ENCODE measurements at places on chromosomes 1 and 21. TPM values are rescaled to one million over a fixed set of nuclear protein-coding genes. Genes with fewer than 3 reads are reported as not detected.

- no peak overlapping the region for H3K27ac ChIP-seq
- H3K4me3 ChIP-seq: no peak overlapping the region
- no peaks in the 10 kb centered on the region for H3K27me3 ChIP-seq
- no peak for DNase-seq
- no peaks in the 10 kb centered on the region for H3K4me1 ChIP-seq
These were observed 162.5 kb upstream of the SYT6 start for GRCh38 chr1:114316204-114316603.

Gene MEAF6
- total RNA-seq: 74.0 TPM

DNA sequence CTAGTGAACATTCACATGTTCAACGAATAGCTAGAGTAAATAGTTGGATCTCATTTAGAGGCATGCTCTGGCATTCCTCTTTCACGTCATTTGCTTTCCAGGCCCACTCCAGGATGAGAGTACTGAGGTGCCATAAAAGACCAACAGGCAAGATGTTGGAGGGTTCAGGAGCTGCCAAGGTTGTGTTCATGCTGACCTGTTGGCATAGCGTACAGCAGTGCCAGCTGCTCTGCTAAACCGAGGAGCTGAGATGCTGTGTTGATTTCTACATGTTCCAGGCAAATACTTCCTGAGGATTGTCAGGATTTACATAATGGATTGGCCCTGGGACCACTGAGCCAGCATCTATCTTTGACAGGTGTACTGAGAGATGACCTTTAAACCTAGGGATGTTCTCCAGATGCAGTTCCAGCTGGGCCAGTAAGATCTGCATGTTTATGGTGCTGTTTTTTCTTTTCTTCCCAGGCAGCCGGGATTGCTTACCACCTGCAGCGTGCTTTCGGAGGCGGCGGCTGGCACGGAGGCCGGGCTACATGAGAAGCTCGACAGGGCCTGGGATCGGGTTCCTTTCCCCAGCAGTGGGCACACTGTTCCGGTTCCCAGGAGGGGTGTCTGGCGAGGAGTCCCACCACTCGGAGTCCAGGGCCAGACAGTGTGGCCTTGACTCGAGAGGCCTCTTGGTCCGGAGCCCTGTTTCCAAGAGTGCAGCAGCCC is 66.9 kb downstream of the DISC1 start:
- H3K36me3 ChIP-seq: peaks cover 1% of the 10 kb centered on the region
- DNase-seq: no peak
- no peak overlapping the region for H3K4me3 ChIP-seq
- no peak overlapping the region for H3K27ac ChIP-seq

- H3K4me1 ChIP-seq: peaks cover 6% of the 10 kb centered on the region
- peaks cover 6% of the 10 kb centered on the region for H3K27me3 ChIP-seq
- H3K4me3 ChIP-seq: no peak overlapping the region
- DNase-seq: no peak
These were observed 177.9 kb downstream of the NR5A2 start for GRCh38 chr1:200205216-200205995.

Gene AIM2
- 6.7 TPM for total RNA-seq

DNA sequence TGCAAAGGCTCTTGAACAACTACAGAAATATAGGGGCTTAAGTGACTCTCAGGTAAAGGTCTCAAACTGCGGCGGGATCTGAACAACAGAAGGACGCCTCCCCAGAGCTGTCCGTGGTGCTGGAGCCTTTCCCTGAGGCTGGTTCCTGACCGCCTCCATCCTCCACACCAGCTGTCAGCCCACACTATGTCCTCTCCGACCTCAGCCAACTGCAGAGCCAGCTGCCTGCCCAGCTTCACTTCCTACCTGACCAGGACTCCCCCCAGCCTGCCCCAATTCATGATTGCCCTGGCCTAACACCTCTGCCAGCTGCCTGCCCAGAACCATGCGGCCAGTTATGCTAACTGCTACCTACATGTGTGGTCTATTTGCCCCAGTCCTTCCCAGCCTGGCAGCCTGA is 63.6 kb upstream of the ZC3H12A start:
- no peak overlapping the region for H3K27ac ChIP-seq
- peaks cover 6% of the 10 kb centered on the region for H3K27me3 ChIP-seq
- no peaks in the 10 kb centered on the region for H3K36me3 ChIP-seq

Gene SLAMF1
- 65.9 TPM for total RNA-seq

GRCh38 chr1:240282061-240282830 is 190.6 kb downstream of the FMN2 start:
- no peak overlapping the region for H3K4me3 ChIP-seq
- no peaks in the 10 kb centered on the region for H3K27me3 ChIP-seq
- no peak overlapping the region for H3K27ac ChIP-seq
- no peaks in the 10 kb centered on the region for H3K36me3 ChIP-seq
- no peak for DNase-seq

Gene CCDC185
- total RNA-seq: not detected

- peaks cover 66% of the 10 kb centered on the region for H3K36me3 ChIP-seq
- H3K27me3 ChIP-seq: no peaks in the 10 kb centered on the region
- H3K4me1 ChIP-seq: peaks cover 42% of the 10 kb centered on the region
- peak; percentile 90 for DNase-seq
- H3K27ac ChIP-seq: peak overlapping the region; percentile 98
- H3K4me3 ChIP-seq: peak overlapping the region; percentile 83
These were observed 45.3 kb downstream of the MRPL39 start for GRCh38 chr21:25561668-25562641.

Gene OR2L8
- total RNA-seq: 0.34 TPM

GRCh38 chr1:235979716-235980333 is 85.1 kb downstream of the NID1 start:
- H3K27ac ChIP-seq: no peak overlapping the region
- no peaks in the 10 kb centered on the region for H3K36me3 ChIP-seq
- no peaks in the 10 kb centered on the region for H3K4me1 ChIP-seq

DNA sequence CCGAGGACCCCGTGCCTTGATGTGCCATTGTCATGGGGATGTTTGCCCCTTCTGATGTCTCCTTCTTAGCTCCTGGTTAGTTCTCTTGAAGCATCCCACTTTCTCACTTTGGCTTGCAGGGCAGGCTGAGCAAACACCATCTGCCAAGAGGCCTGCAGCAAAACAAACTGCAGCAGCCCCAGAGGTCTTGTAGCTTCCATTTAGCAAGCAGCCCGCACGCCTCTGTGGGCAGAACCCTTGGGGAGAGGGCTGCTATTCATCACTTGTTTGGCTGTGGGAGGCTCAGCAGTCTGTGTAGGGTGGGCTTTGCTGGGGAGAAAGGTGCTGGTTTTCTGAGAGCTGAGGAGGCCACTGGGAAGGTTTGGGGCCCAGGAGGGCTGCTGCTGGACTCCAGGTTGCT is 56.7 kb downstream of the KCNC4 start:
- no peak overlapping the region for H3K27ac ChIP-seq
- H3K4me3 ChIP-seq: no peak overlapping the region
- DNase-seq: no peak
- no peaks in the 10 kb centered on the region for H3K27me3 ChIP-seq
- no peaks in the 10 kb centered on the region for H3K4me1 ChIP-seq
- H3K36me3 ChIP-seq: no peaks in the 10 kb centered on the region

- H3K4me1 ChIP-seq: no peaks in the 10 kb centered on the region
- H3K27ac ChIP-seq: no peak overlapping the region
- no peak overlapping the region for H3K4me3 ChIP-seq
- no peak for DNase-seq
These were observed 99.8 kb upstream of the C1orf21 start for GRCh38 chr1:184287001-184287400.

DNA sequence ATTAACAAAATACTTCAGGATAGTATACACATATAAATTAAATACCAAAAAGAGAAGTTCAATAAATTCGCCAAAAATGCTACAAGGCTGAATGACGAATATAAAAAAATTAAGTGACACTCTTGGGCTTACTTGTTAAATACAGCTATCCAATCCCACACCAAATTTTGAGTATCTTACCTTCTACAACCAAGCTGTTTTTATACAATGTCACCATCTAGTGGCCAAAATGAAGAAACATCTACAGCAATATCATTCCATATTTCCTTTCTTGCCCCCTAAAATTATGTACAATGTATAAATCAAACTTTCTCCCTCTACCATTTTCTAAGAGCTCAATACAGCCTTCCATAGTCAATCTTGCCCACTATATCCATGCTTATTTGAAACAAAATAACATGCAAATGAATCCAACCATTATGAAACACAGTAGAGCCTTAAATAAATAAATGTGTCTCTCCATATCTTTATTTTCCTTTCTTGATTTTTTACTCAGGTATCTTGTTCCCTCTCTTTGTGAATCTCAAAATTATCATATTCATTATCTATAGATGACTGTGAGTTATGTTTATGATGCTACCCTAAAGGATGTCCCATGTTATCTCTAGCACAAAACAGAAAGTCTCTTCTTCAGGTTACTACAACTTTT is 86.3 kb downstream of the ACBD6 start:
- no peaks in the 10 kb centered on the region for H3K4me1 ChIP-seq
- no peak overlapping the region for H3K27ac ChIP-seq
- H3K4me3 ChIP-seq: no peak overlapping the region
- no peaks in the 10 kb centered on the region for H3K27me3 ChIP-seq
- peaks cover 47% of the 10 kb centered on the region for H3K36me3 ChIP-seq

DNA sequence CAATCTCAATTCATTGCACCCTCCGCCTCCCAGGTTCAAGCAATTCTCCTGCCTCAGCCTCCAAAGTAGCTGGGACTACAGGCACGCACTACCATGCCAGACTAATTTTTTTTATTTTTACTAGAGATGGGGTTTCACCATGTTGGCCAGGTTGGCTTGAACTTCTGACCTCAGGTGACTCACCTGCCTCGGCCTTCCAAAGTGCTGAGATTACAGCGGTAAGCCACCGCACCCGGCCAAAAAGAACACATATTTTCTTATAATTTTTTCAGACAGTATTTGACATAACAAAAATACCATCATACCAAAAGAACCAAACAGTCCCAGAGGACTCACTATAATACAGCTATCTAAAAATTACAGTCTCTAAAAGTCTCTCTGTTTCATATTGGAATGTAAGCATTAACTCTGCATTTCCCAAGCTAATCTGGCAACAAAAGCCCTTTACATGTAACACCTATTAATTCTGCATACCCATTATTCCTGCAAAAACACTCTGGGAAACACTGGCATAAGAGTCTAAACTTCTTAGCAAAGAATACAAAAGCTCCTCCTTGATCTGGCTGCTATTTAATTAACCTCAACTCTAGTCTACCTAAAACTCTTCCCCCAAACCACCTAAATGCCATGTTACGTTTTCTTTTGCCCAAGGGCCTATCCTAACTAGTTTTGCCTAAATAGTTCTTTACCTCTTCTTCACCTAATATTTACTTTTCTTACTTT is 26.9 kb downstream of the WDR26 start:
- no peaks in the 10 kb centered on the region for H3K27me3 ChIP-seq
- peaks cover 24% of the 10 kb centered on the region for H3K4me1 ChIP-seq
- peaks cover 38% of the 10 kb centered on the region for H3K36me3 ChIP-seq
- no peak overlapping the region for H3K27ac ChIP-seq
- DNase-seq: no peak

Gene FAM163A
- not detected for total RNA-seq

DNA sequence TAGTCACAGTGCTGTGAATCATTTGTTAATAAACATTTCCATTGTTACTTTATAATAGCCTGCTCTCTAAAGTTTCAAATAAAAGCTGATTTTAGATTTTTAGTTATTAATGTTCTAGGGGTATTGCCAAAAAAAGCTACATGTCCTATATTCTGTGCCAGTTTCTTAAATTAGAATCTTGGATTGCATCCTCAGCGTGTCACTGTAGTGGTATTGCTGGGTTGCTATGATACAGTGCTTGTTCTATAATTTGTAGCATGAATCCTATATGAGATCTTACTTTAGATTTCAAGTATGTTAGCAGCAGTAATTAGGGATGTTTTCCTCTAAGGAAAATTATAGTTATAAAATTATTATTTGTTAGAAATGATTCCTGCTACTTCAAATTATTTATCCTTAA is 16.4 kb downstream of the PPP2R5A start:
- H3K27ac ChIP-seq: no peak overlapping the region
- H3K27me3 ChIP-seq: no peaks in the 10 kb centered on the region
- peaks cover 13% of the 10 kb centered on the region for H3K36me3 ChIP-seq
- no peak for DNase-seq
- H3K4me3 ChIP-seq: no peak overlapping the region

DNA sequence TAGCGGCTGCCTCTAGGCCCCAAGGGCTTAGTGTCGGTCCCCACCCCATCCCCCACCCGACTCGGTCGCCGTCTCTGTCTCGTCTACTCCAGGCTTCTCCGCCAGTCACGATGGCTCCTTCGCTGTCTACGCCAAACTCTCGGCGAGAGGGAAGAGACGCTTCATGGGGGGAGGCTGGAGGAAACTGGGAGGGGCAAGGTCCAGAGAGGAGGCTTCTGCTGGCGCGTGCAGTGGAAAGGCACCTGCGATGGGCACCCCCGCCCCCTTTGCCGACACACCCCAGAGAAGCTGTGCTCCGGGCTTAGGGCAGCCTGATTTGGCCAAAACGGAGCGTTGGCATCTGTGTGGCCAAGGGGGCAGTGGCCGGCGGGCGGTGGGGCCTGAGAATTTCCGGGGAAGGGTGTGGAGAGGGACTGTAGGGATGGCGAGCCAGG is 1.2 kb upstream of the CSMD2 start:
- peaks cover 8% of the 10 kb centered on the region for H3K4me1 ChIP-seq
- no peaks in the 10 kb centered on the region for H3K36me3 ChIP-seq
- no peak overlapping the region for H3K27ac ChIP-seq
- H3K27me3 ChIP-seq: peaks cover 60% of the 10 kb centered on the region
- no peak overlapping the region for H3K4me3 ChIP-seq

GRCh38 chr1:25760122-25760719 is 39.8 kb upstream of the SELENON start:
- peaks cover 3% of the 10 kb centered on the region for H3K36me3 ChIP-seq
- no peak for DNase-seq
- no peak overlapping the region for H3K27ac ChIP-seq
- H3K4me1 ChIP-seq: peaks cover 20% of the 10 kb centered on the region

Gene COL9A2
- total RNA-seq: 4.3 TPM

Gene ADAMTS5
- total RNA-seq: not detected

GRCh38 chr1:171434717-171435346 is 50.5 kb upstream of the PRRC2C start:
- peak overlapping the region; percentile 88 for H3K27ac ChIP-seq
- peak overlapping the region; percentile 13 for H3K4me3 ChIP-seq
- DNase-seq: peak; percentile 11
- no peaks in the 10 kb centered on the region for H3K27me3 ChIP-seq
- H3K4me1 ChIP-seq: peaks cover 14% of the 10 kb centered on the region

DNA sequence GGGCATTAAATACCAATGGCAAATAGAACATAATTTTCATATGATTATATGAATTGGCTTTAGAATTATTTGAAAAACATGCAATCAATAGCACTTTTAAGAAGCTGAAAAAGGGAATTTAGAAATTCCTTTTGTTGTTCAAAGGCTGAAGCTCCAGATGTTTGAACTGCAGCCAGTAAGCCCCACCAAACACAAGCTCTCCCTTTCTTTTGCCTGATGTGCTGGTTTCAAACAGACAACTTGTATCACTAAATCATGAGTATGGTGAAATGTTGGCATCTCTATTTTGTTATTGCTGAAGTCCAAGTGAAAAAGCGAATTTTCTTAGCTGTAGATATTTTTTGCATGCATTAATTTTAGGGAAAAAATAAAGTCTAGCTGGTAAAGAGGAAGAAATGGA is 27.5 kb upstream of the NCAM2 start:
- no peak overlapping the region for H3K4me3 ChIP-seq
- H3K4me1 ChIP-seq: no peaks in the 10 kb centered on the region
- no peaks in the 10 kb centered on the region for H3K36me3 ChIP-seq
- no peak overlapping the region for H3K27ac ChIP-seq
- H3K27me3 ChIP-seq: no peaks in the 10 kb centered on the region

Measured in activated CD8-positive, alpha-beta T cell treated with anti-CD3 and anti-CD28 coated beads for 36 hours (primary cell).